ENCODE measurements at places on chromosomes 5 and 9. TPM values are rescaled to one million over a fixed set of nuclear protein-coding genes. Genes with fewer than 3 reads are reported as not detected.

DNA sequence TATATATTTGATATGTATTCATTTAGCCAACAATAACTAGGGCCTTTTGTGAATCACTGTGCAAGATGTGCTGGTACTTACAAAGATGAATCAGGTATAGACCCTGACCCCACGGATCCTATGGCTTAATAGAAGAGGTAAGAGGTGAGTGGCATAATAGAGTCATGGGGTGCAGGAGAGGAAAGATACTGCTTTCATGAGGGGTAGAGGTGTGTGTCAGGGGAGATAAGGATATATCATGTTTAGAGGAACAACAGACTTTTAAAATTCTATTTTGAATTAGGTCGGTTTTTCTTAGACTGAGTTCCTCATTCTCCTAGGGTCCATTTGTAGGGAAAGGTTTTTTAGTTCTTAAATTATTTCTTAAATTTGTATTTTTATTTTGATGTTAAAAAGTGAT lies 27.8 kb downstream of the ZCCHC7 start:
- no peaks in the 10 kb centered on the region for H3K36me3 ChIP-seq
- DNase-seq = no peak
- no peaks in the 10 kb centered on the region for H3K27me3 ChIP-seq
- H3K4me1 ChIP-seq = no peaks in the 10 kb centered on the region
- no peak overlapping the region for H3K4me3 ChIP-seq

DNA sequence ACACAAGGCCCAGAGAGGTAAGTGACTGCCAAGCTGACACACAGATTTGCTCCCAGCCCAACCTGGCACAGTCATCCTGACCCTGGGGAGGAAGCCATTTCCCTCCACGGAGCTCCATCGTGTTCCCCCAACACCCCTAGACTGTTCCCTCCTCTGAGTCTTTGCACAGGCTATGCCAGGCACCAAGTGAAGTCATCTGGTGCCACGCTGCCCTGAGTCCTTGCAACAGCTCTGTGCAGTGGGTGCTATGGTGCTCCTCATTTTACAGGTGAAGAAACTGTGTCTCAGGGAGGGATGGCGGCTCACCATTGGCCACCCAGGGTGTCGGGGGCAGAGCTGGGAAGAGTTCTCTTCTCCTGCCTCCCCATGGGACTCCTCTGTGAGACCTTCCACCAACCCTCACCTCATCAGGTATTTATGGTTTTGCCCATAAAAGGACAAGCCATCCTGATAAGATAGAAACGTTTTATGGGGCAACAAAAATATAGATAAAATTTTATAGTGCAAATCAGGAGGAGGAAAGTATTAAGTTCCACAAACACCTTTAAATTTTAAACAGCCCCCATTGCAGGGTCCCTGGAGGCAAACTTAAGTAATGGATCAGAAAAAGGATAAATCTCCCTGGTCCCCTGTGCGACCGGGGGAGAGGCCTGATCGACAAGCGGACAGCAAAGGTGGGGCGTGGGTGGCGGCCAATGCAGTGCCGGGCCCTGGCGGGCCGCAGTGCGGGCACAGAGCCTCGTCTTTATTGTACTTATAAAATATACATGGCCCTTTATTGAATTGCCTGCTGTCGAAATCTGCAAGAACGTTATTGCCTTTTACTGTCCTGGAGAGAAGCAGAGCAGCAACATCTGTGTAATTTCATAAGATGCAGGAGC lies 50.2 kb upstream of the ZBTB43 start:
- no peaks in the 10 kb centered on the region for H3K27me3 ChIP-seq
- H3K27ac ChIP-seq = no peak overlapping the region
- DNase-seq = no peak

ANKRA2 gene
- total RNA-seq = 11.0 TPM

DNA sequence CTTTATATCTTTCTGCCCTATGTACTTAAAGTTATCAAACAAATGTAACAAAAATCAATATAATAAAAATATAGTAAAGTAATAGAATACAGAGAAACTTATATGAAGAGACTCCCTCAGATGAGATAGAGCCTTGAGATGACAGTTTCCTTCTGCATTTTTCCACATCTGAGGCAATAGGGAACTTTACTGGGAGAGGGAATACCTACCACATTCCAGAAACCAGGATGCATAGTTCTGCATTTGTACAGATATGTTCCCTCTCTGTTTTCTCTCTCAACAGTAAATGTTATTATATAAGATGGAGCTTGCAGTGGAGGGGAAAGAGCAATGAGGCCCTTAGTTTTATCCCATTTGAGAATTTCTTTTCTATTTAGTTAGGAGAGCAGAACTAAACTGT lies 109.6 kb upstream of the KCNN2 start:
- H3K27me3 ChIP-seq = no peaks in the 10 kb centered on the region
- no peaks in the 10 kb centered on the region for H3K36me3 ChIP-seq
- DNase-seq = no peak
- no peaks in the 10 kb centered on the region for H3K4me1 ChIP-seq
- no peak overlapping the region for H3K4me3 ChIP-seq
- H3K27ac ChIP-seq = no peak overlapping the region

SPRY4 gene
- 5.8 TPM for total RNA-seq

Measured in esophagus squamous epithelium (tissue), 5 donors.